ENCODE measurements at places on chromosomes 5 and 9. TPM values are rescaled to one million over a fixed set of nuclear protein-coding genes. Genes with fewer than 3 reads are reported as not detected.

The MED10 gene
- 8.6 TPM for total RNA-seq

The PHYHD1 gene
- total RNA-seq, result 3.2 TPM

The SUSD3 gene
- total RNA-seq, result 28.0 TPM

The LCN12 gene
- 0.54 TPM for total RNA-seq

- DNase-seq, result no peak
These were observed 203.2 kb downstream of the GAPVD1 start for GRCh38 chr9:125464591-125465385.

GRCh38 chr9:89364666-89365531, 46.6 kb downstream of the SECISBP2 start:
- no peak for DNase-seq

DNA sequence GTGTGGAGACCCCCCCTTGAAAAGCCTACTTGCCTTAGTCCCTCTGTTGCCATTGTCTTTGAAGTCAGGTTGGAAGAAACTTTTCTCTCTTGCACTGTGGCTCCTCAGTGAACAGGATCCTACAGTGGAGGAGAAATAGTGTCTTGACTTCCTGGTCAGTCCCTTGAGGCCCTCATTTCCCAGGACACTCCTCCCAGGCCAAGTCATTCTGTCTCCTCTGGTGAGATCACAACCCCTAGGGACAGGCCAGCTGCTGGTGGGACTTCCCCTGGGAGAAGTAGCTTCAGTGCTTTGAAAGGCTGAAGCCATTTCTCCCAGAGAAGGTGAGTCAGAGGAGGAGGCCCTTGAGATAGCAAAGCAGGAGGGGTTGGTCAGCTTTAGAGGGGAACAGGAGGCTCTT, 10.1 kb upstream of the GRIA1 start:
- no peak for DNase-seq

DNA sequence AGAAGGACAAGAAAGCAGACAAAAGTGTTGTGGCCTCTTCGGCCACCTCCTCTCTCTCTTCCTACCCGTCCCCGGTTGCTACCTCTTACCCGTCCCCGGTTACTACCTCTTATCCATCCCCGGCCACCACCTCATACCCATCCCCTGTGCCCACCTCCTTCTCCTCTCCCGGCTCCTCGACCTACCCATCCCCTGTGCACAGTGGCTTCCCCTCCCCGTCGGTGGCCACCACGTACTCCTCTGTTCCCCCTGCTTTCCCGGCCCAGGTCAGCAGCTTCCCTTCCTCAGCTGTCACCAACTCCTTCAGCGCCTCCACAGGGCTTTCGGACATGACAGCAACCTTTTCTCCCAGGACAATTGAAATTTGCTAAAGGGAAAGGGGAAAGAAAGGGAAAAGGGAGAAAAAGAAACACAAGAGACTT, 2.4 kb downstream of the EGR1 start:
- no peak for DNase-seq

GRCh38 chr5:83378624-83379289, 92.8 kb upstream of the VCAN start:
- no peak for DNase-seq

Data from hematopoietic multipotent progenitor cell (in vitro differentiated cells).